LHCN-M2 (cell line): ENCODE measurements at places on chromosomes 16 and 17.
A peak's percentile ranks its signal among the peaks of the same experiment; 100 is the strongest.

GRCh38 chr17:59504821-59505220, 60.6 kb upstream of the DHX40 start:
- no peak for DNase-seq

DNA sequence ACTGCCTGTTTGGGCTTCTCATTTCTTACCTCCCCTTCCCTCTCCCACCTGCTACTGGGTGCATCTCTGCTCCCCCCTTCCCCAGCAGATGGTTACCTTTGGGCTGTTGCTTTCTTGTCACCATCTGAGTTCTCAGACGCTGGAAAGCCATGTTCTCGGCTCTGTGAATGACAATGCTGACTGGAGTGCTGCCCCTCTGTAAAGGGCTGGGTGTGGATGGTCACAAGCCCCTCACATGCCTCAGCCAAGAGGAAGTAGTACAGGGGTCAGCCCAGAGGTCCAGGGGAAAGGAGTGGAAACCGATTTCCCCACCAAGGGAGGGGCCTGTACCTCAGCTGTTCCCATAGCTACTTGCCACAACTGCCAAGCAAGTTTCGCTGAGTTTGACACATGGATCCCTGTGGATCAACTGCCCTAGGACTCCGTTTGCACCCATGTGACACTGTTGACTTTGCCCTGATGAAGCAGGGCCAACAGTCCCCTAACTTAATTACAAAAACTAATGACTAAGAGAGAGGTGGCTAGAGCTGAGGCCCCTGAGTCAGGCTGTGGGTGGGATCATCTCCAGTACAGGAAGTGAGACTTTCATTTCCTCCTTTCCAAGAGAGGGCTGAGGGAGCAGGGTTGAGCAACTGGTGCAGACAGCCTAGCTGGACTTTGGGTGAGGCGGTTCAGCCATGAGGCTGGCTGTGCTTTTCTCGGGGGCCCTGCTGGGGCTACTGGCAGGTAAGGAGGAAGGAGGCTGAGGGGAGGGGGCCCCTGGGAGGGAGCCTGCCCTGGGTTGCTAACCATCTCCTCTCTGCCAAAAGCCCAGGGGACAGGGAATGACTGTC, at the start of gene CD68:
Gene CD68 (plus strand): TSS at position 638 of the 833 bp plus-strand sequence. CDS start 40 bp downstream, at position 678.
- peak; percentile 96 for DNase-seq

- DNase-seq: no peak
Observed at GRCh38 chr16:63312346-63312745, 1276.1 kb upstream of the CDH8 start.

- DNase-seq: peak; percentile 77
Observed at GRCh38 chr17:38676706-38677504, 2.1 kb upstream of the EPOP start.

GRCh38 chr17:75383842-75384195, 21.7 kb downstream of the GRB2 start:
- DNase-seq: no peak

DNA sequence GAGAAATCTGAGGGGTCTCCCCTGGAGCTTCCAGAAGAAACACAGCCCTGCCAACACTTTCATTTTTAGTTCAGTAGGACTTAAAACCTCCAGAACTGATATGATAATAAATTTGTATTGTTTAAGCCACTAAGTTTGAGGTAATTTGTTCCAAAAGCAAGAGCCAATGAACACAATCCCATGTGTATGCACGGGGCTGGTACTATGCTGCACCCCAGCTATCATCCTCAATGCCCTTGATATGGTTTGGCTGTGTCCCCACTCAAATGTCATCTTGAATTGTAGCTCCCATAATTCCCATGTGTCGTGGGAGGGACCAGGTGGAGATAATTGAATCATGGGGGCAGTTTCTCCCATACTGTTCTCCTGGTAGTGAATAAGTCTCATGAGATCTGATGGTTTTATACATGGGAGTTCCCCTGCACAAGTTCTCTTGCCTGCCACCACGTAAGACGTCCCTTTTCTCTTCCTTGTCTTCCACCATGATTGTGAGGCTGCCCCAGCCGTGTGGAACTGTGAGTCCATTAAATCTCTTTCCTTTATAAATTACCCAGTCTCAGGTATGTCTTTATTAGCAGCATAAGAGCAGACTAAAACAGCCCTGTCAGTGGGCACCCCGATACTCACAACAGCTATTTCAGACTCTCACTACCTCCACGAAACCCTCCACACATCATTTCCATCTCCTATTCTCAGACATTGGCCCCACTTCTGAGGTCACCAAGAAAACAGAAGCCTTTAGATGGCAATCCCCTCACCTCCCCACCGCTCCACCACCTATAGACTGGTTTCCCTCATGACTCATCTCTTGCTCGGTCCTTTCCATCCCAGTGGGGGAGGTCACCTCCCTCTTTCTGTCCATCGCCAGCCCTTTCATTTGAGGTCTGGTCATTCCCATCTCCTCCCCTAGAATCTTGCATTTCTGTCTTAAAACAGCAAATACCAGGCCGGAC, 8.9 kb upstream of the CACNG1 start:
- no peak for DNase-seq

DNA sequence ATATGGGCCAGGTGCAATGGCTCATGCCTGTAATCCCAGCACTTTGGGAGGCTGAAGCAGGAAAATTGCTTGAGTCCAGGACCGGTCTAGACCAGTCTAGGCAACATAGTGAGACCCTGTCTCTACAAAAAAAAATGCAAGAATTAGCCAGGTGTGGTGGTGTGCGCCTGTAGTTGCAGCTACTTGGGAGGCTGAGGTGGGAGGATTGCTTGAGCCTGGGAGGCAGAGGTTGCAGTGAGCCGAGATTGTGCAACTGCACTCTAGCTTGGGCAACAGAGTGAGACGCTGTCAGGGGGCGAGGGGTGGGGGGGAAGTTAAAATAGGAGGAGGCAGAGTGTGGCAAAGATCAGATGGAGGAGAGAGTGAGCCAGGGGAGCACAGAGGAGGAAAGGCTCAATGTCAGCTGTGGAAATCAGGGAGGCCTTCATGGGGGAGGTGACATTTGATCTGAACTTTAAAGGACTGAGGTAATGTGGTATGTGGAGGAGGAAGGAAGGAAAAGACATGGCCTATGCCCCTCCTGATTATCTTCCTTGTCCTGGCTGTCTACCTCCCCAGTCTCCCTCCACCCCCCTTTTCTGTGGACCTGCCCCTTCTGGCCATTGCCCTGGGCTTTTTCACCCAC, 4.7 kb upstream of the GOT2 start:
- DNase-seq: no peak

GRCh38 chr16:80346111-80346632, 194.6 kb upstream of the DYNLRB2 start:
- DNase-seq: peak; percentile 73

DNA sequence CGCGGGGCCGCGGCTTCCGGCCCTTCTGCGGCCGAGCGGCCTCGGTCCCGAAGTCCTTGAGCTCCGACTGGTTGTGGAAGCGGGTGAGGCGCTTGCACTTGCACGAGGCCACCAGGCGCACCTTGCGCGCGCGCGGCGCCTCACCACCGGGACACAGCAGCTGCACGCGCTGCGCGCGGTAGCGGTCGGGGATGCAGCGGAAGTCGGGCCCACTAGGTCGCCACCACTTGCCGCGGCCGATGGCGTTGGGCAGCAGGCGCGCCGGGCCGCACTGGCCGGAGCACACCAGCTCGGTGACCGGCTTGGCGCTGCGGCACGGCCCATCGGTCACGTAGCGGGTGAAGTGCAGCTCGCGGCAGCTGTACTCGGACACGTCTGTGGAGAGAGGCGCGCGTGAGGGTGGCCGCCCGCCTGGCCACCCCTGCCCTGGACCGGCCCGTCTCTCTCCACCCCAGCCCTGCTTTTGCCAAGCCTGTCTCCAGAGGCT, 3.2 kb downstream of the SOST start:
- DNase-seq: no peak

DNA sequence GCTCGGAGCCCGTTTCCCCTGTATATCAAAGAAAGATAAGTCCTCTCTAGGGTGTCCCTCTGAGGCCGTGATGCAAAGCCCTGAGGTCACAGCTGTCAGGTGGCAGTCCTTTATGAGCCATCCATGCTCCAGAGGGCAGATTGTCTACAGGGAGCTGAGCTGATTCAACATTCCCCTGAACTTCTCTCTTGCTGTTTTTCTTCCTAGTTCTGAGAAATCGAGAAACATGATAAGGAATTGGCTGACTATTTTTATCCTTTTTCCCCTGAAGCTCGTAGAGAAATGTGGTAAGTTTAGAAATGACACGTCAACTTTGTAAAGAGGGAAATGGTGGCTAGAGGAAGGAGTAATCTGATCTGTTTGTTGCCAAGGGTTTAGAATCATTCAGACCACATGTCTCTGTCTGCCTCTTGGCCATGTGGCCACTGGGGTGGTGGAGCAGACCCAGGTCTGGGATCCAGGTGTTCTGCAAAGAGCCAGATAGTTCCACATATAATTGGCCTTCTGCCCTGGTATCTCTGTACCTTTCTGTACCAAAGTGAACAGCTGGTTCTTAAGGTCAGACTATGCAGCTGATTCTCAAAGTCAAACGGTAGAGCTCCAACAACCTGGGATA, 3.5 kb downstream of the CTNS start:
- peak; percentile 69 for DNase-seq

- no peak for DNase-seq
Observed at GRCh38 chr17:47850692-47851573, at the start of gene SP6. Gene SP6 (minus strand): TSS chr17:47851163. CDS start chr17:47848429, 2,734 bp downstream.

DNA sequence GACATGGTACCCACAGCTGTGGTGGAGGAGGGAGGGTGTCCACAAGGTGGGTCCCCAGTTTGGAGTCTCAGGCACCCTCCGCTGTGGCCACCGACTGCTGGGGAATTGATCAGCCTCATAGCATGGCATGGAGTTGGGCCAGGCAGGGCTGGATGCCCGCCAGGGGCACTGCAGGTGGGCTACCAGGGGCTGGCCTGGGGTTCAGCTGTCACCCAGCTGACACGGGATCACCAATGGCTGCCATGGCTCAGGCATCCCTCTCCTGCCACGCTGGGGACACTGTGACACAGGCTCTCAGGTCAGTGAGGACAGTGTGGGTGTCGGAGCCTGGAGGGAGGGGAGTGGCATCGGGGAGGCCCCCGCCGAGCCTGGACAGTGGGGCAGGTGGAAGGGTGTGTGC, 19.8 kb upstream of the SSTR5 start:
- DNase-seq: no peak

- no peak for DNase-seq
Observed at GRCh38 chr17:17109907-17110306, 67.7 kb downstream of the MPRIP start.

DNA sequence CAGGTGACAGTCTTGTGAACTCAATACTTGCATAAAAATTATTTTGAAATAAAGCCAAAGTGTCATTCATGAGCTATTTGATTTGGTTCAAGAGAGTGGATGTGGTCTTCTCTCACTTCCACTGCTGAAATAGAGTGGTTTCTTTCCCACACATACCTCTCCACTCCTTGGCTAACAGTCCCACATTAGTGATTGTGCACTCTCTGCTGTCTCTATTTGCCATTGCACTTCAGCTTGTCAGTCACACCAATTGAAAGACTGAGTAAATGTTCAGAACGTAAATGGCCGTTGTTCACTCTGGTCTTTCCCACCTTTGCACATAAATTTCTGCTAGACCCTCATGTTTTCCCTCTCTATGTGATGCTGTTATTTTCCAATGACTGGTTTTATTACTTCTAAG, 197.5 kb downstream of the FTO start:
- no peak for DNase-seq

DNA sequence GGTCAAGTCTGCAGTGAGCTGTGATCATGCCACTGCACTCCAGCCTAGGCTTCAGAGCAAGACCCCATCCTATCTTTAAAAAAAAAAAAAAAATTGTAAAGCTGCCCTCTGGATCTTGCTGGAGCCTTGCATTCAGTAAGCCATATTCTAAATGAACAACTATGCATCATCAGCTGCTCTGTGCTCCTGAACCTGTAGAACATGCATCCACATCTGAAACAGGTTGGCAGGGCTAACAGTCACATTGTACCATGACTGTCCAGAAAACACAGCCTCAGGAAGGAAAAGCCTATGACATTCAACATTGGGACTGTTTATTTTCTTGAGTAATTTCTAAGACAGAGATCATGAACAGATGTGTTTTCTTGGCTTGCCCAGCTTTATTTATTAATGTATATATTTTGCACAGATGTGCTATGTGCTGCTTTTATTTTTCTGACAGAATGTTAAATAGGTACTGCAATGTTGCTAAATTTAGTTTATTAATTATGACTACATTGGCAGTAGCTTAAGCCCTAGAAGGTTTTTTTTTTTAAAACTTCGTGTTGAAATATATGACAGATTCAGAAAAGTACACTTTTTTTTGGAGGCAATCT, 19.8 kb downstream of the ACSF2 start:
- DNase-seq: no peak

DNA sequence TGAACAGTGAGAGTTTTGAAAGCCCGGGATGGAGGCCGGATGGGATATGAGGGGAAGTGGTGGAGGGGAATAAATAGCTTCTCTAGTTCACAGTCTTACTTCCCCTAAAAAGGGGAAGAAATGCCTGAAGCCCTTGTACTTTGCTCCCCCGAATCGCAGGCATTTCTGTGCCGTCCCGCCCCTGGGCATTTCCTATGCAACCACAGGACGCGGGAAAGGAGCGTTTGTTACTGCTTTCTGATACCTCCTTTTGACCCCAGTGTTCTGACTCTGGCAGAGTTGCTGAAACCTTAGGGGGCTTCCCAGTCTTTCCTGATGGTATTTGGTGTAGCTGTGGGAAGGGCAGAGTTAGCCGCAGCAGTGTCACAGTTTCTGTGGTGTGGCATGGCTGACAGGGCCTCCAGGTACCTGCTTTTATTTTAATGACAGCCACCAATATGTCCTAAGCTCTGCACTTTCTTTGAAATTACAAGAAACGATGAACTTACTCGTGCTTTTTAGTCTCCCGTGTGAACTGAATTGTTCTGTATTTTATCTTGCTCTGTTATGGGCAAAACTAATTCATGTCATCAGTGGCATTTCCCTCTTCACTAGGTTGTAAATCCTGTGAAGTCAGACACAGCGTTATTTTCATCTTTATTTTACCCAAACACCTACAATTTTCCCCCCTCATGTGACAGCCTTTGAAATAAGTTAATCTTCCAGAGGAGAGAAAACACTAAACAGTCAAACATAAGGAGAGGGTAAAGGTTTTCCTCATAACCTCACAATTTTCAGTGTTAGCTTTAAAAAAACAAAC, 27.1 kb downstream of the USP10 start:
- no peak for DNase-seq

DNA sequence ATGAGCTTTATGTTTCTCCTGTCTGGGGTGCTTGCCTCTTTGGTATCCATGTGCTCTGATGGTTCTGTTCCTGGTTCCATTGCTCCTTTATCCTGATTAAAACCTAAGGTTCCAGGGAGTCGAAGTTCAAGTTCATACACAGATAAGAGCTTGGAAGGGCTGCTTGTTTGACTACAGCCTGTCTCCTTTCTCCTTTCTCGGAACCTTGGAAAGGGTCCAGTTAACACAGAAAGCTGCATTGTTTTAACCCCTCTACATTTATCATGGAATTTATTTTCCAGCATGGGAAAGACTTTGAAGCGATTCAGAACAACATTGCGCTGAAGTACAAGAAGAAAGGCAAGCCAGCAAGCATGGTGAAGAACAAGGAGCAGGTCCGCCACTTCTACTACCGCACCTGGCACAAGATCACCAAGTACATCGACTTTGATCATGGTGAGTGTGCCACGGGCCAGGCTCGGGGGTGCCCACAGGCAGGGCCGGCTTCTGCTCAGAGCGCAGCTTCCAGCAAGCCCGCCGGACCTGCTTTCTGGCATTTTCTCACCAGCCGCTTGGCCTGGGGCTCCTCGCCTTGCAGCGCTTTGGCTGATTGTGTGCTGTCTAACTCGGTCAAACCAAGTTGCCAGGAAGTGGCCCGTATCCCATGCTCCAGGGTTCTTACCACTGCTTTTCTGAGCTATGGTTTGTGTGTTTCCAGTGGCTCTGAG, 19.9 kb downstream of the CRAMP1 start:
- no peak for DNase-seq

- DNase-seq: no peak
Observed at GRCh38 chr16:86494039-86494564, 16.2 kb upstream of the FOXF1 start.

GRCh38 chr17:17206913-17207335, 791 bp upstream of the PLD6 start:
- DNase-seq: no peak
